Lung (tissue), 17 donors: ENCODE measurements at places on chromosomes 4 and X. TPM values are rescaled to one million over a fixed set of nuclear protein-coding genes. Genes with fewer than 3 reads are reported as not detected.

MUC7 gene
- total RNA-seq: not detected

NAP1L2 gene
- 0.46 TPM for total RNA-seq

ZNF185 gene
- total RNA-seq: 15.8 TPM

RHOH gene
- 12.9 TPM for total RNA-seq

AWAT1 gene
- total RNA-seq: not detected

CLDN34 gene
- 0.34 TPM for total RNA-seq

ESX1 gene
- not detected for total RNA-seq

ETDA gene
- total RNA-seq: not detected

MAGED4B gene
- total RNA-seq: 16.3 TPM

NOX1 gene
- total RNA-seq: 0.12 TPM

GRIA2 gene
- 5.6 TPM for total RNA-seq

ATP2B3 gene
- total RNA-seq: 0.21 TPM

P2RY8 gene
- 8.3 TPM for total RNA-seq

TBX22 gene
- not detected for total RNA-seq

GLRA2 gene
- total RNA-seq: 0.60 TPM

ARX gene
- total RNA-seq: not detected

TLR10 gene
- total RNA-seq: 4.4 TPM

TRAPPC11 gene
- total RNA-seq: 80.1 TPM

SMAD1 gene
- 25.2 TPM for total RNA-seq

COX7B gene
- total RNA-seq: 141 TPM

CCDC158 gene
- 0.37 TPM for total RNA-seq

HOPX gene
- total RNA-seq: 450 TPM

DMRTC1 gene
- total RNA-seq: not detected

CT45A2 gene
- total RNA-seq: not detected

SCARB2 gene
- total RNA-seq: 195 TPM

ZFYVE28 gene
- total RNA-seq: 8.3 TPM

REPS2 gene
- 18.4 TPM for total RNA-seq

IKBKG gene
- 12.0 TPM for total RNA-seq

ZDHHC15 gene
- total RNA-seq: 5.3 TPM

PF4V1 gene
- not detected for total RNA-seq

NAP1L5 gene
- 2.6 TPM for total RNA-seq

ASB12 gene
- total RNA-seq: 0.46 TPM

CTAG1A gene
- total RNA-seq: not detected

OPHN1 gene
- total RNA-seq: 11.3 TPM

GUCY1B1 gene
- total RNA-seq: 16.5 TPM

GABRG1 gene
- total RNA-seq: not detected

SSX2 gene
- not detected for total RNA-seq
